GOT3 (cell line): ENCODE measurements at places on chromosomes 16 and 17.
A peak's percentile ranks its signal among the peaks of the same experiment; 100 is the strongest.

DNA sequence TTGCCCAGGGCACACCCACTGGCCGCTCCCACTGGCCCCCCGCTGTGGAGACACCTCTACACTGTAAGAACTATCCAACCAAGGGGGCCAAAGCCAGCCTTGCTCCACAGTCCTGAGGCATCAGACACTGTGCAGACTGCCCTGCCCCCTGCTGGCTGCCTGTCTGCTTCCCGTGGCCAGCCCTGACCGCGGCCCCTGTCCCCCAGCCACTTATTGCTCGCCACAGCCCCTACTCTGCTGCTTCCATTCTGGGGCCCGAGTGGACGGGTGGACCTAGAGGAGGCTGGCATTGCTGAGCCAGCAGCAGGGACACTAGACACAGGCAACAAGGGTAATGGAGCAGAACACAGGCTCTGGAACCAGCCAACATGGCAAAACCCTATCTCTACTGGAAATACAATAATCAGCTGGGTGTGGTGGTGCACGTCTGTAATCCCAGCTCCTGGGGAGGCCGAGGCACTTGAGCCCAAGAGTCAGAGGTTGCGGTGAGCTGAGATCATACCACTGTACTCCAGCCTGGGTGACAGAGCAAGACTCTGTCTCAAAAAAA is 19.7 kb upstream of the LRRC37A3 start:
- DNase-seq: no peak

- DNase-seq: no peak
These were observed 32.8 kb downstream of the DNAH2 start for GRCh38 chr17:7750321-7750821.

DNA sequence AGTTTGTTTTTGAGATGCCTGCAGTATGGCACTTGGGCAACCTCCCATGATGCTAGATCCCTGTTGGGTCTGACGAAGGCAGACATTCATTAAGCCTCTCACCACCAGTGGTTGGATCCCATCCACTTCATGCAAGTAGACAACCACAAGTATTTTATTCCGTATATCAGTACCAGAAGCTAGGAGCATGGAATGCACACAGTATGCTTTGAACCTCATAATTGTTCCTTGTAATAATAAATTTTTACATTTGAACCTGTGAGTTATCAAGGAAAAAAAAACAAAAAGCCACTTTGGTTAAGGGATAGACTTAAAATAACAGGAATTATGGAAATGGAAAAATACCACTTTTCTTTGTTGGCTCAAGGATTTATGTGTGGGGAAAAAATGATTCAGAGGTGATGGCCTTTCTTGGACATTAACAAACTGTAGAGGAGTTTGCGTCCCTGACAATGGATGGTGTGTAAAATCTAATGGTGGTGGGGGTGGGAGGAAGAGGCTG is 107.1 kb upstream of the KCNJ16 start:
- peak; percentile 15 for DNase-seq

DNA sequence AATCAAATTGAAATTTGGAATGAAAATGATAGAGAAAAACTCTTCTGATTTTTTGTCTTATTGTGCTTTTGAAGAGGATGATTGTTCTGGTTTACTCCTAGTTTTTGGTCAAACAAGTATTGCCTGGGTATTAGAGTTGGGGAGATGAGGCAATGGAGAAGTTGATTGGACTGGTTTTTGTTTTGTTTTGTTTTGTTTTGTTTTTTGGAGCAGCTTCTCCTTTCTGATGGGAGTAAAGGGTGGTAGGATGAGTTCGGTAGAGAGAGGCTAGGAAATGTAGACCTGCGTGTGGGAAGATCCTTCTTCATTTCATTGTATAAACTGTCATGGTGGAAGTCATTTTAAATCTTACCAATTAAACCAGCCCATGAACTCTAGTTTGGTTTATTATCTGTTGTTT is 17.7 kb downstream of the ATP6V0A1 start:
- DNase-seq: no peak

- DNase-seq: no peak
These were observed 27.9 kb upstream of the CEP20 start for GRCh38 chr16:15916323-15916722.

- no peak for DNase-seq
These were observed 19.2 kb downstream of the PGS1 start for GRCh38 chr17:78397681-78398101.

GRCh38 chr16:3000540-3000939 is 12.2 kb upstream of the CLDN9 start:
- no peak for DNase-seq

GRCh38 chr16:67457611-67458010 is 23.3 kb downstream of the ATP6V0D1 start:
- no peak for DNase-seq
